ENCODE measurements at places on chromosomes 12 and 14.

- no peak for DNase-seq
These were observed 444 bp downstream of the DRAM1 start for GRCh38 chr12:101877806-101878242.

GRCh38 chr12:129607756-129608155 lies 296.1 kb downstream of the TMEM132D start:
- no peak for DNase-seq

- DNase-seq, result no peak
These were observed 62.5 kb upstream of the FKBP4 start for GRCh38 chr12:2732290-2732689.

DNA sequence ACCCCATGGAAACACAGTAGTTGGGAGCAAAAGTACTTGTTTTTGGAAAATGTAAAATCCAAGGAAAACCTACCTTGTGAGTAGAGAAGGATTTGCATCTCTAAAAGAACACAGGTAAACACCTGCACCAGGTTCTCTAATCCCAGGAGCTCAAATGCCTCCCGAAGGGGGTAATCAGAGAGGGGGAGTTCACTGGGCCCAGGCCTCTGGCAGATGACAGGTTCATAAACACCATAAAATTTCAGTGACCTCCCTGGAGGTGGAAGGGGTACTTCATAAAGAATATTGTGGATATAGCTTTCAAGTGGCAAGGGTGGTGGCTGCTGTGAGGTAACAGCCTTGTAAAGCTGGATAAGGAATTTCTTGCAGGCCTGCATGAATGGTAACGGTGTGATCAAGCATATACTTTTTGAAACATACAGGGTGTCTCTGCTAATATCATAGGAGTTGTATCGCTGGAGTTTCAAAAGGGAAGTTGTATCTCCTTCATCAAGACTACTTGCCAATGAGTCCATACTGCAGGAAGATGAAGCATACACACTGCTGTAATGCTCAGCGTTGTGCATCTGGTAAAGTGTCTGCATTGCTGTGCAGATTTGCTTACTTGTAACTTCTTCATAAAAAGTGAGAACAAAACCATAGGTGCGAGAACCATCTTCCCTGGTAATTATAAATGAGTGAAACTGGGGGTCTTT lies 111.3 kb downstream of the DENND5B start:
- DNase-seq, result no peak

- no peak for DNase-seq
These were observed 293.6 kb downstream of the RMST start for GRCh38 chr12:97756066-97756666.

DNA sequence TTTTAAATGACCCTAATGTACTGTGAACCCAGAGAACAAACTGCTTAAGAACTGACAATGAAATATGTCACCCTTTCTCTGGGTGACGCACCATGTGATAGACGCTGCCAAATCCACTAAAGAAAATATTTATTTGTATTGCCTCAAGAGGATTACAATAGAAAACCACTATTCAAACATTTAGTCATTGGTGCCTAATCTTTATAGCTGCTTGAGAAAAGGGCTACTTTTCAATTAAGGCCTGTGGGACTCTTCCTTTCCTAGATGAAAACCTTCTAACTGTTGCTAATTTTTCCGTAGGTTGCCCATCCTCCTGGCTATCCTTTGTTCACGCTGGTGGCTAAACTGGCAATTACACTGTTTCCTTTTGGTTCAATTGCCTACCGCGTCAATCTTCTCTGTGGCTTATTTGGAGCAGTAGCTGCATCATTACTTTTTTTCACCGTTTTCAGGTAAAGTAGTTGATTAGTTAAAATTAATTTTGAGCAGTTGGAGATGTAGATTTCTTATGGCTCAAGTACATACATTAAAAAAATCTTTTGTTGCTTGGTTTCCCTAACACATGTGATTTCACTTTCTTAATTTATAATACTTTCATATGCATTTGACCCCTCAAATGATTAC lies 6.0 kb downstream of the TMEM260 start:
- no peak for DNase-seq

DNA sequence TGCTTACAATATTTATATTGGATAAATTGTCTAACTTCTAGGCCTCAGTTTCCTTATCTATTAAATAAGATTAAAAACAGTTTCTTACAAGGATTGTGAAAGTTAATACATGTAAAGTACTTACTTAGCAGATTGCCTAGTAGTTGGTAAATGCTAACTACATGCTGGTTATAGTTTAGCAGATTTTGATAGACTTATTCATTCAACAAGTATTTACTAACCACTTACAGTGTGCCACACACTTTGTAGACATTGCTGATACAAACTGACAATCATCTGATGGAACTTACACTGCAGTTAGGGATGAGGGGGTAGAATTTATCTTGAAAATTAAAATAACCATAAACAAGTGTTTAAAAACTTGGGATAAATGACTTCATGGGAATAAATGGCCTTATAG lies 50.4 kb downstream of the ARID2 start:
- no peak for DNase-seq

DNA sequence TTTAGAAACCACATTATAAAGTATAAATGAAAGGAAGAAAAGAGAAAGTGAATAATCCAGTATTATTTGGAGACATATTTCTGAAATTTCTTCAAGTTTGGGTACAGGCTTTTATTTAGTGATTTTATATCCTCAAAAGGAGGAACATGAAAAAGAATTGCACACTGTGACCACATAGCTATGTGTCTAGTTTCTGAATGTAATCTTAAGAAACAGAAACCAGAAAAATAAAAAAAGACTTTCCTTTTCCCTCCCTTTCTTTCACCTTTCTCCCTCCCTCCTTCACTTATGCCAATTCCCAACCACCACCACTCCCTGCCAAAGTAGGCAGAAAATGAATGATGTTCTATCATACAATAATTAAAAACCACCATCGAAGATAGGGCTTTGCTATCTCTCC lies 189.6 kb downstream of the PRKD1 start:
- DNase-seq, result no peak

- no peak for DNase-seq
These were observed 11.6 kb downstream of the RASSF8 start for GRCh38 chr12:25970082-25970481.

GRCh38 chr14:68695326-68695768 lies 97.5 kb downstream of the ZFP36L1 start:
- no peak for DNase-seq

DNA sequence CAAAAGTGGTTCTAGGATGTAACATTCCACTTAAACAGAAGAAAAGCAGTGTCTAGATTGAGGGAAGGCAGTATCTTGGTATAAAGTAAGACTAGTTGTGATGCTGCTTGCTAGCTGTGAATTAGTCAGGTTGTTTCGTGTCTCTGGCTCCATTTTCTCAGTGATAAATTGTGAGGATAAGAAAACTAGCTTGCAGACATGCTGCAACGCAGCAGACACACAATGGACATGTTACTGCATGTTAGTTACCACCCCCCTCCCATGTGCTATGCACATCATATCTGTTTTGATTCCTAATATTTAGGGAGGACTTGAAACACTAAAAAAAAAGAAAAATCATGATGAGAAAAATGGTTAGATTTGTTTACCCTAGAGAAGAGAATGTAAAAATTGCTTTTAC lies 2.9 kb downstream of the CCNK start:
- no peak for DNase-seq

- DNase-seq, result no peak
These were observed 145.9 kb downstream of the SOX5 start for GRCh38 chr12:23803540-23803939.

- DNase-seq, result no peak
These were observed 11.1 kb upstream of the SMAGP start for GRCh38 chr12:51281202-51281924.

DNA sequence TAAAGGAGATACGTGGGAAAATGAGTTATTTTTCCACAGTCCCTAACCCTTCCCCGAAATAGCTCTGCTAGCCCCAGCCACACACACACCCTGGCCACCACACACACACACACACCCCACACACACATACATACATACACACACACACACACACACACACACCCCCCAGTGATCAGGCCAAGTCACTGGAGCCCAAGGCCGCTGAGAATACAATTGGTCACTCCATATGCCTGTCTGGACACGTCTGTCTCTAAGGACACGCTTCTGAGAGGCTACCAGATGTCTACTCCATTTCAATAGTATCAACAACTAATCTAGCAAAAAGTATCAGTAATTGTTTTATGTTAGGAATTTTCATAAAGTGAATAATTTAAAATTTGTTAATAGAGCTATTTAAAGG lies 13.0 kb upstream of the DIABLO start:
- no peak for DNase-seq

GRCh38 chr12:93317227-93317626 lies 60.5 kb upstream of the NUDT4 start:
- DNase-seq, result no peak

GRCh38 chr12:109734219-109735000 lies 20.8 kb downstream of the FAM222A start:
- no peak for DNase-seq

GRCh38 chr12:91896286-91897024 lies 249.2 kb downstream of the BTG1 start:
- no peak for DNase-seq

DNA sequence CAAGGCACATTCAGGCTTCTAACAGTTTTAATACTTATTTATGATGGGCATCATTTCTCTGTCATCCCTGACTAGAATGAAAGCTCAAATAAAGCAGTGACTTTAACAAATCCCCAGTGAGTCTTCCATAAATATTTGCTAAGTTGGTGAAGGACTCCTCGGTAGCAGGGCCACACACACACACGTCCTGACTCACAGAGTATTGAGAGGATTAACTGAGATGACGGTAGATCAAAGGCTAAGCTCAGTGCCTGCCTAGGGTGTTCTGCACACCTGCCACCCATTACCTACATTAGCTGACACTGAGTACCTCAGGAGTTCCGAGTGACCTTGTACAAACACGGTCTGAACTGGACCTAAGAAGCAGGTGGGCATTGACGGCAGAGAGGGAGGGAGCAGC lies 197.3 kb upstream of the SFSWAP start:
- no peak for DNase-seq

DNA sequence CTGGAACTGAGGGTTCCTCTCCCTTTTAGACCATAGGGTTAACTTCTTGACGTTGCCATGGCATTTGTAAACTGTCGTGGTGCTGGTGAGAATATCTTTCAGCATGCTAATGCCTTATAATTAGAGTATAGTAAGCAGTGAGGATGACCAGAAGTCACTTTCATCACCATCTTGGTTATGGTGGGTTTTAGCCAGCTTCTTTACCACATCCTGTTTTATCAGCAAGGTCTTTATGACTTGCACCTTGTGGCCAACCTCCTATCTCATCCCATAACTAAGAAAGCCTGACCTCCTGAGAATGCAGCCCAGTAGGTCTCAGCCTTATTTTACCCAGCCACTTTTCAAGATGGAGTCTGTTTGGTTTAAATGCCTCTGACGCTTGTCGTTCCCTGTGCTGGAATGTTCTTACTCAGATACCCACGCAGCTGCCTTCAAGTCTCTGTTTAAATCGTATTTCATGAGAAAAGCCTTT lies 44.2 kb downstream of the BBS10 start:
- DNase-seq, result no peak

GRCh38 chr12:1469070-1469469 lies 125.3 kb downstream of the FBXL14 start:
- DNase-seq, result no peak

DNA sequence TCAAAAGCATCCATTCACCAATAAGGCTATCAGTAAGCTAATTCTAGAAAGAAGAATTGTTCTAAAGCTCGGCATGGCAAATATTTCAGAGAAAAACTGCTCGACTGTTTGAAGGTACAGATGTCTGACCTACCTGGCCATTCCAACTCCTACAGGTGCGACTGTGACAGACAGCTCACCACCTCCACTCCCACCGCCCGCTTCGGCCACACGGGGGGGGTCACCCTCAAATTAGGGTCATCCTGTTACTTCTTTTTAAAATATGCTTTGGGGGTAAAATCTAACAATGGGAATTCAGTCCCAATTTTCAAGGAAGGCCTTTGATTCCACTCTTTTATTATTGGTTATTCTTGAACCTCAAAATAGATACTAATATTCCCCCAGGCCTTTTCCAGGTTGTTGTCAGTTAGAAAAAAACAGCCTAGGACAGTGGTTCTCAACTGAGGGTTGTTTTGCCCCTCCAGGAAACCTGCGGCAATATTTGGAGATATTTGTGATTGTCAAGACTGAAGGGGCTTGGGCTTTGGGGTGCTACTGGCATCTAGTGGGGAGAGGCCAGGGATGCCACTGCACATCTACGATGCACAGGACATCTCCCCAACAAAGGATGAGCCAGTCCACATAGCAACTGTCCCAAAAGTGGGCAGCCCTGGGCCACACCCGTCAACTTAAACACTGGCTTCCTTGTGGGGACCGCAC lies 81.2 kb downstream of the BCL11B start:
- no peak for DNase-seq

DNA sequence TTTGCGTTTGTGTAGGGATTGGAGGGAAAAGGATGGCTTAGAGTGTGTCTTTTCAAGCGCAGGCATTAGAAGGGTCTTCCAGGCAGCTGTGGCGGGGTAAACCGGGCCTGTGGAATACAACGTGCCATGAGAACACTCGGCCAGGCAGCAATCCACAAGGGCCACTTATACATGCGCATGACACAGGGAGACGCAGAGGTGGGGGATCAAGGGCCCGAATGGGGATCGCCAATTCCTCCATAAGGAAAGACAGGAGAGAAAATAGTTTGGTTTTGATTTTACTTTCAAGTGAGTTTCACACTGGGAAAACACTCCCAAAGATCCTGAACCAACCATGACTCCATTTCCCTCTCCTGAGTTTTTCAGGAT lies 71.6 kb downstream of the SPRING1 start:
- DNase-seq, result no peak

DNA sequence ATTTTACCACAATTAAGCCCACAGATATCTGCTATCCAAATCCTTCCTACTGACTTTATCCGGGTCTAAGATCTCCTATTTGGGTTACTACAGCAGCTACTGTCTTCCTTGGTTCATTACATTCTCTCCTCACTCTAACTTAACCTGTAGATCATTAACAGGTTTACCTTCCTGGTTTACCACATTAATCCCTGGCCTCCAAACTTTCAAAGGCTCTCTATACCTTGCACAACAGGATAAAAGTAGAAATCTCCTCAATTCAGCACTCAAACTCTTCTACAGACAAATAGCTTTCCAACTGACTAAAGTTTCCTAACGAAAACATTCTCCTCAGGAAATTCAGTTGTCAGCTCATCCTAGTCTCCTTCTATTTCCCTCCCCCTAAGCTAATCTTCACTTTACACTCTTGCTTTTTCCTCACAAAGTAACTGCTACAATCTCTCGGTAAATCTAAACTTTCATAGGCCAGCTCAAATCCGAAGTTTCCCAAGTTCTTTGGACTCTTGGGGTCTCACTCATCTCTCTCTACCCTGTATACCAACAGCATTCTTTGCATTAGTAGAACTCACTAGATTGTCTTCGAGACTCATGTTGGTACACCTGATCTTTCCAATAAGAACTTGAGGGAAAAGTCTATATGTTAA lies 2.7 kb downstream of the BTBD7 start:
- no peak for DNase-seq

- no peak for DNase-seq
These were observed 31.7 kb downstream of the KLRK1 start for GRCh38 chr12:10358131-10358530.

GRCh38 chr12:126108247-126108646 lies 1043.0 kb downstream of the AACS start:
- DNase-seq, result no peak

- DNase-seq, result no peak
These were observed 2.4 kb upstream of the GPRC5D start for GRCh38 chr12:12954356-12954755.

All from vagina (tissue), 2 donors.